ENCODE measurements at places on chromosomes 12 and 14.

- no peak for DNase-seq
Measured at GRCh38 chr12:64127811-64128210, 94.3 kb downstream of the KICS2 start.

DNA sequence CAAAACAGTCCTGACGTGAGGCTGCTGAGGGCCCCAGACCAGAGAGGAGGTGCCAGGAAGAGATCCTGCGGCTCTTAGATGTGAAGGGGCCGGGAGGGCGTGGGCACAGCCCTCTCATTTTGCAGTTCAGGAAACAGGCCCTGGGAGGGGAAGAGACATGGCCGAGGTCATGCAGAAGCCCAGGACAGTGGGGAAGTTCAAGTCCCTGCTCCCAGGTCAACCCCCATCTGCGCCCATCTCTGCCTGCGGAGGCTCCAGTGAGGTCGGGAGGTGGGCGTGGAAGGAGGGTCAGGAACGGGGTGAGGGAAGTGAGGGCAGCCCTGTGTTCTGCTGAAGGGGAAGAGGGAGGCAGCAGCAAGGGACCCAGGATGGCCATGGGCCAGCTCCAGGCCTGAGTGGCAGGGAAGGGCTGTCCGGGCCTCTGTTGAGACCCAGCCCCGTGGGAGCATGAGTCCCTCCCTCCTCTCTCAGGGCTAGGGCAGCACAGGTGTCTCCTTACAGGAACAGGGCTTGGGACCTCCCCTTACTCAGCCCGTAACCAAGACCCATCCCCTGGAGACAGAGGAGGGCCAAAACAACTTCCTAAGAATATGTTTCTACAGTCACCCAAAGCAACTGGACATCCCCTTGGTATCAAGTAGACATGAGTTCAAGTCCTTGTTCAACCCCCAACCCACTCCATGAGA, 90.8 kb downstream of the LGMN start:
- DNase-seq, result no peak

DNA sequence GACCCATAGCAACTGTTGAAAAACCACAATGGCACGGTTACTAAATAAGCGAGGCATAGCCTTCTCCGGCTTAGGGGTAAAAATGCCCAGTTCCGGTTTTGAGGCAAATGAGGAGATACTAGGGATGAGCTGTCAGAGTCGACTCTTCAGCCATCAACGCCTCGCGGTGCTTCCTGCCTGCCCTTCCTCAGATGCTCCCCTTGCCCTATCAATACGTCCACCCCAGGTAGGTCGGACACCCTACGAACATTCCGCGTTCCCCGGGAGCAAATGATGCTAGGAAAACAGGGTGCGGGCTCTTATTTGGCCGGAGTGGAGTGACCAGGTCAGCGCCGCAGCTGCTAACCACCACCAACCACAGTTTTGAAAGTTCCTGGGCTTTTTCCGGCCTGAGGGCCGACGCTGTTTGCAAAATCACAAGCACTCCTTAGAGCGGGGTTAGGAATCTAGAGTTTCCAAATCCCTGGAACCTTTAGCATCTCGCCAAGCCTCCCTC, 1.2 kb downstream of the SRSF9 start:
- peak; percentile 7 for DNase-seq

- no peak for DNase-seq
Measured at GRCh38 chr14:58641509-58641908, 3.7 kb downstream of the DACT1 start.

GRCh38 chr12:129002427-129002826, 149.1 kb downstream of the GLT1D1 start:
- DNase-seq, result no peak

DNA sequence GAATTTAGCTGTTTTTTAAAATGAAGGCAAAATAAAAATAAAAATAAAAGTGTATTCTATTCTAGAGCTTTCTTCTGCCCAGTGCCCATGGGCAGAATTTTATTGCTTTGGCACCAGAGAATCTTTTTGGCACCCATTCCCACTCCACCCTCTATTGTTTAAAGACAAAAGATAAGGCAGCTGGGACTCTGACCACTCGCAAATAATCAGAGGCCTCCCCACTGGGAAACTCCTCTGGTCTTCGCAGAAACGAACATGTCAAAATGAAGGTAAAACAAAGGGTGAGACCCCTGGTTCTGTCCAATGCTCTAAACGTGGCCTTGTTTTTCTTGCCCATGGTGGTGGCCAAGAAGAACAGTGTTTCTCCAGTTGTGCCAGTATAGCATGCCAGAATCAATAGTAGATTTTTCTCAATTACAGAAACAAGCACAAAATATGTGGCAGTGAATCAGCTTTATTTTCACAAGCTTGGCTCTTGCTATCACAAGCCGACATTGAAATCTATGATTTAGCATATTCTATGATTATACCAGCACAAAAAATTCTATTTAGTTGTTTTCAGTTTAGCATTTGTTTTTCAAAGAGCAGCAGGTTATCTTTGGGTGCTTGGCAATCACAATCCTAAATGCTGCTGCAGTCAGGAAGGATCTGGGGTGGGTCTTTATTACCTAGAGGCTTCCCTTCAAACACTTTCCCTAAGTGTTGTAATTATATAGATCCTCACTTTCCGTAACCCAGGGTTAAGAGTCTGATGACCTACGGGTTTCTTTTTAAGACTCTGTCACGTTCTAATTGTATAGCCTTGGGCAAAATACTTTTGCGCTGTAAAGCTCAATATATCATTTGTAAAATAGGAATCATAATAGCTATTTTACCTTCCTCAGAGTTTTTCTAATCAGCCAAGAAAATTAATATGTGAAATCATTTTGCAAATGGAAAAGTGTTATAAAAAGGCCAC, 50.5 kb downstream of the KITLG start:
- DNase-seq, result no peak

DNA sequence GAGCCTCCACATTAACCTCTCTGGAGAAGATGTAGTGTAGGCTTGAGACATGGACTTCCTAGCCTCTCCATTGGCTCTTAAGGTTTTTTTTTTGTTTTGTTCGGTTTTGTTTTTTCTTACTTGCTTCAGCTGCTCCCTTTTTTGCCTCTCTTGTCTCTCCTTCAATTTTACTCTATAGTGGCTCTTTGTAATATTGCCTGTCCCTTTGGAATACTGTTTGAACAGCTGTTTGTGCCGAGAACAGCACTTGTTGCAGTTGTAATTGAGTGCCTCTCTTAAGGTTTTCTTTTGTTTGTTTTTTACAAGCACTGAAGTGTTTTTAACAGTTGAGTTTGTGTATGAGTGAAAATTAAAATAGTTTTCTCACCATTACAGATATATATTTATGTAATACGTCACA, 567.7 kb downstream of the LRFN5 start:
- DNase-seq, result no peak

- DNase-seq, result no peak
Measured at GRCh38 chr14:32637582-32637981, 301.1 kb upstream of the NPAS3 start.

DNA sequence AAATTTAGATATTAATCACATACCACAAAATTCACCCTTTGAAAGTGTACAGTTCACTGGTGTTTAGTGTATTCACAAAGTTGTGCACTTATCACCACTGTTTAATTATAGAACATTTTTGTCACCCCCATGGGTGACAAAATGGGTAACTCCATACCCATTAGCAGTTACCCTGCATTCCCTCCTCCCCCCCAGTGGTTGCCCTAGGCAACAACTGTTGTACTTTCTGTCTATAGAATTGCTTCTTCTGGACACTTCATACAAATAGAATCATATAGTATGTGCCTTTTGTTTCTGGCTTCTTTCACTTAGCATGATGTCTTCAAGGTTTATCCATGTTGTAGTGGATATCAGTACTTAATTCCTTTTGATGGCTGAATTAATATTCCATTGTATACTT, 52.7 kb downstream of the FBXO34 start:
- no peak for DNase-seq

GRCh38 chr12:79547044-79547734, 143.6 kb downstream of the PAWR start:
- no peak for DNase-seq

DNA sequence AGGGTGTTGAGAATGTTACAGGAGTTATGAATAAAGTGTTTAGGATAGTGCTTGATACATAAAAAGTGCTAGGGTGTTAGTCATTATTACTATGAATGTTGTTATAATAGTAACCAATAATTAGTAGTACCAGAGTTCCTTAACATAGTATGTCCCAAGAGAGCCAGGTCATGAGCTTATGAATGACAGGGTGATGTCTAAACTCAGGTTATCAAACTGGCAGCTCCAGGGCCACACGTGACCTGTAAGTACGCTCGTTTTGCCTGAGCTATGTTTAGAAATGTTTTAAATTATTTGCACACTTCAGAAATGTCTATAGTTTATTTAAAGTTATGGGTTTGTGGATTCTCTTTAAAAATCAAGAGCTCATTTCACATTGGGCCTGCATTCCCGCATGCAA, 14.1 kb upstream of the GRIP1 start:
- DNase-seq, result no peak

GRCh38 chr12:12719496-12719895, 2.3 kb downstream of the CDKN1B start:
- DNase-seq, result no peak

GRCh38 chr14:48738186-48738925, 847.8 kb downstream of the RPS29 start:
- DNase-seq, result no peak

GRCh38 chr14:92502541-92503286, 10.9 kb upstream of the RIN3 start:
- no peak for DNase-seq

DNA sequence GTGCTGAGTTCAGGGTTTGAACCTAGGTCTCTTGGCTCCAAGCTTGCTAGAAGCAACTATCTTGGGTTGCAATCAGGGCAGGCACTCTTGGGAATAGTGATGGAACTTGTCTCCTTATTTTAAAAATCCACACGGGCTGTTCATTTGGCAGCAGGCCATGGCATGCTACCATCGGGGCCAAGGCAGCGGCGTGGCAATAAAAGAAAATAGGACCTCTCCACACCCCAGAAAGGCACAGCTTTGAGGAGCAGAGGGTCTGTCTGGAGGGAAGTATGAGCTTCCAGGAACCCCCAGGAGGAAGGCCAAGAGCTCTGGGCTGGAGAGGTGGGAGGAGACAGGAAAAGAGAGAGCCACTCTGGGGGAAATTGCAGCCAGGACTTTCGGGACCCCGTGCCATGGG, 15.3 kb downstream of the RPS6KL1 start:
- no peak for DNase-seq

GRCh38 chr12:7695566-7696197, at the start of gene GDF3:
TSS of gene GDF3 (minus strand) at chr12:7695775. CDS start at chr12:7695728, 47 bp downstream.
- no peak for DNase-seq

DNA sequence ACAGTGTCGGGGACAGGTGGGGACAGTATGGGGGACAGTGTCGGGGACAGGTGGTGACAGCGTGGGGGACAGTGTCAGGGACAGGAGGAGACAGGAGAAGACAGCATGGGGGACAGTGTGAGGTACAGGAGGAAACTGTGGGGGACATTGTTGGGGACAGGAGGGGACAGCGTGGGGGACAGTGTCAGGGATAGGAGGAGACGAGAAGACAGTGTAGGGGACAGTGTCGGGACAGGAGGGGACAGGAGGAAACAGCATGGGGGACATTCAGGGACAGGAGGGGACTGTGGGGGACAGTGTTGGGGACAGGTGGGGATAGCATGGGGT, 139.5 kb downstream of the TMEM121 start:
- DNase-seq, result no peak

DNA sequence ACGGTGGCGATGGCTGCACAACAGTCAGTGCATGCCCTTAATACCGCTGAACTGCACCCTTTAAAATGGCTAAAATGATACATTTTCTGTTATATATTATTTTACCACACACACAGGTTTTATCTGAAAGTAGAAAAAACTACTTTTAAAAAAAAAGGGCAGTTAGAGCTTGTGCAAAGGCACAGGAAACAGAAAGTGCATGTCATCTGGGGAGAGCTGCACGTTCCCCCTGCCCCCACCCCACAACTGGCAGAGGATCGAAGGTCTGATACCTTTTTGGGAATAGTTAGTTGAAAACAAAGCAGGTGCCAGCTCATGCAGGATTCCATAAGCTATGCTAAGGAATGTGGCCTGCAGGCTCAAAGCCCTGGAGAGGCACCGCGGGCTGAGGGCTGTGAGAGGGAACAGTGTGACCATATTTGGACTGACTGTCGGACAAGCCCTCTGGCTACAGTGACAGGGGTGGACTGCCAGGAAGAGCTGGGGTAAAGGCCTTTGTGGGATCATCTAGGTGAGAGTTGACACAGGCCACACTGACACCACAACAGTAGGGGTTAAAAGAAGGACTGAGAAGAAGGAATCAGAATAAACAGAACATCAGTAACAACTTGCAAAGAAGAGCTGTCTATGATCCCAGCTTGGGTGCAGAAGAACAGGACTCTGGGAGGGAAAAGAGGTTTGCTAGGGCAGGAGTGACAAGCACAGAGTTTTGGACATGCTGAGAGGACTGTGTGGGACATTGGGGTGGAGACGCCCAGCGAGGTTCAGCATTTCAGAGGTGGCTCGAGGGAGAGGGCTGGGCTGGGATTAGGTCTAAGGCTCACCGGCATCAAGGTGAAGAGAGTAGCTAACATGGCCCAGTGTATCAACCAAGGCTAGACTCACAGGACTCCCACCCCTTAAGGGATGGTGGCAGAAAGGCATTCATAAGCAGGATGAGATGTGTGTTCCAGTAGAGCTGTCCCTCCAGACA, 54.6 kb downstream of the ACTN1 start:
- no peak for DNase-seq

GRCh38 chr12:68815928-68816800, 8.2 kb downstream of the MDM2 start:
- no peak for DNase-seq

DNA sequence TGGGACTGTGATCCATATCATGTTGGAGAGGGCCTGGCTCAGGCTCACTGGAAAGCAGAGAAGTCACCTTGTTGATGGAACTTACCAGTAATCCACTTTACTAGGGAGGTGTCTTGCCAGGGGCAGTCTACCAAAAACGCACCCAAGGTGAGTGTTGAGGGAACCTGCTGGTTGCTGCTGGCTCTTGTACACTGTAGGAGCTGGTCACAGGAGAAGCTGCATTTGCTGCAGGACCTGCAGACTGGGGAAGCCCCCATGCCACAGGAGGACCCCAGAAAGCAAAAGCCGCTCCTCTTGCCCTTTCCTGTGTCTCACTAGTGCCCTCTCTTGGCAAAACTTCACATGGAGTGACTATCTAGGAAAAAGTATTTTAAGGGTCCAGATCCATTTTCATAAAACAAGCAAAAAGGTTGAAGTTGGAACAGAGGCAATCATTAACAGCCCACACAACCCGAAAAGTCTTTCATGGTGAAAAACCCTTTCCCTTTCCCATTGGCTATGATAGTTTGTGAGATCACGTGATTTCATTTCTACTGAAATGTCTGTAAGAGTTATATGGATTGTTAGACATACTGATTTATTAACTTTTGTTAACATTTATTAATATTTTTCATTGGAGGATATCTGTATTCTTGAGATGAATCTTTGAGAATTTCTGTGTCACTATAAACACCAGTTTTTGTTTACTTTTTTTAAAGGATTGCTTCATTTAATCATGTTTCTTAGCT, 59.2 kb downstream of the RASSF8 start:
- no peak for DNase-seq

All from stimulated activated CD4-positive, alpha-beta T cell treated with anti-CD3 and anti-CD28 coated beads, Interleukin-15, amount 100 ng/mL, for 1 hour (primary cell).